ENCODE measurements at places on chromosomes 2 and 18.

DNA sequence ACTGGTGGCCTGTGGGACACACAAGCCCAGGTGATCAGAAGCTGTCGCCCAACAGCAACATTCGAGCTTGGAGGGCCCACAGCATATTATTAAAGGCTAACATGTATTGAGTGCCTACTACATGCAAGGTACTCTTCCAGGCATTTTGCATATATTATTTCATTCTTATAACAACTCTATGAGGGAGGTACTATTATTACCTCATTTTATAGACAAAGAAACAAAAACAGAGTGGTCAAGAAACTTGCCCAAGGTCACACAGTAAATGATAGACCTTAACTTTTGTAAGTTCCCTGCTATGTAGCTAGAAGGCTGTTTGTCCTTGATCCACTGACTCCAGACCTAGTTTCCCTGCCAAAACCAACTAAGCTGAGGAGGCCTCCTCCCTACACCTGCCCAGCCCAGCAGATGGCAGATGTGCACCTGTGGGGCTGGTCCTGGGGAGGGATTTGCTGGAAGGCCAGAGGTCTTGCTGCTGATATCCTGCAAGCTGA lies 35.7 kb downstream of the KANSL3 start:
- no peak for DNase-seq

GRCh38 chr18:49160079-49160930 lies 209.5 kb upstream of the SMAD7 start:
- no peak for DNase-seq

DNA sequence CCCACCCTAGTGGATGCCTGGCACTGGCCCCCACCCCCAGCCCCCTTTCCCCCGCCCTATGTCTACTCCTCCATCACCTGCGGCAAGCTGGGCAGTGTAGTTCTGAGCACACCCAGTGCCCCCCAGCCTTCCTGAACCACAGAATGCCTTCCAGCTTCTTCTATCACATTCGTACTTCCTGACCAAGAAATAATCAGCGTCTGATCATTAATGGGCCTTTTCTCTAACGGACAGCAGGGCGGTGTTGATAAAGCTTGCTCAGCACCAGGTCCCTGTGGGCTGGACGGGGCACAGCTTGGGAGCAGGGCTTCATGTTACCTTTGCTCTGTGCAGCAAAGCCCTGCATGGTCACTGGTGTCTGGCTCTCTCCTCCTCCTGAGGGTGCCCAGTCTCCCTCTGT lies 15.4 kb downstream of the UXS1 start:
- no peak for DNase-seq

DNA sequence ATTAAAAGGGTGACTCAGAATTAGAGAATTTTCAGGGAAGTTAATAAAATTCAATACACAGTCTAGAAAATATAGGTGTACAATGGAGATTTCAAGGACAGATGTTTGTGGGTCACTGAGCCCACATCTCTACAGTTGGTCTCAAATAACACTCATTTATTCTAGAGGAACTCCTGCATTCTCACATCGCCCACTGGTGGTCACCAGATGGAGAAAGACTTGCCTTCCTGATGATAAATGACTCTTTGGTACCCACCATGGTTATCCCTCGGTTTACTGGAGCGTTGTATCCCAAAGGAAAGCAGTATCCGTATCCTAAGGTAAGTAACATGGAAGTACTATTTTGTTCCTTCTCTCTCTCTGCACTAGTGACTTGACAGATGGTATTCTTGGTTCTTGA lies 1297.1 kb downstream of the DPP10 start:
- no peak for DNase-seq

- DNase-seq: no peak
These were observed 347.5 kb downstream of the METTL4 start for GRCh38 chr18:2223849-2224248.

GRCh38 chr2:233270366-233270765 lies 18.9 kb downstream of the ATG16L1 start:
- DNase-seq: no peak

DNA sequence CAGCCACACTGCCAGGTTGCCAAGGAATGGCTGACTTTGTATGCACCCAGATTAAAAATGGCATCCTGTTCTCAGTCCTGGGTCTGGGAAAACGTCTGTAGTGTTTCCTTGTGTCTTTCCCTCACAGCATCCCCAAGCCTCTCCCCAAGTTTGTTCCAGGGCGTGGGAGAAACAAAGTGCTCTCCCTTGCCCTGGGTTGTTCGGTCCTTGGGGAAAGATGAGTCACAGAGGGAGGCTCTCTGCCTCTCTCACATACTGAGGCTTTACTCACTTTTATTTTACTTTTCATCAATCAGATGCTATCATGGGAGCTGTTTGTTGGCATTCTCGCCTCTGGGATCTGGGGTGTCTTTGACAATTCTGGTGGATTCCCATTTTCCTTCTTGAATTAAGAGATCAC lies 492.3 kb downstream of the XIRP2 start:
- no peak for DNase-seq

DNA sequence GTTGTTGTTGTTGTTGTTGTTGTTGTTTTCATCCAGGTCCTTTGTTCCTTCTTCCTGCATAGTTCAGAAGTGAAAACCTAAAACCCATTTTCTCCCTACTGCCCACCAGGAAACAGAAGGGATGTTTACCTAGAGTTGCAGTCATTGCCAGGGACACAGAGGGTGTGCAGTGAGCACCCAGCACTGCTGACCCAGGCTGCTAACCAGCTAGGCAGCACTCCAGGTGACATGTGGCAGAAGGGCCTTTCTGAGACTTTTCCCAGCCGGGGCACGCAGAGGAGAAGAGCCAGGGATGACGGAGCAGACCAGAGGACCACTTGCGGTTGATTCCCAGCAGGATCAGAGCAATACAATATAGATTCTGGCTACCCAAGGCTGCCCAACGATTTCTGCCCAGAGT lies 286.3 kb downstream of the BCL11A start:
- no peak for DNase-seq

DNA sequence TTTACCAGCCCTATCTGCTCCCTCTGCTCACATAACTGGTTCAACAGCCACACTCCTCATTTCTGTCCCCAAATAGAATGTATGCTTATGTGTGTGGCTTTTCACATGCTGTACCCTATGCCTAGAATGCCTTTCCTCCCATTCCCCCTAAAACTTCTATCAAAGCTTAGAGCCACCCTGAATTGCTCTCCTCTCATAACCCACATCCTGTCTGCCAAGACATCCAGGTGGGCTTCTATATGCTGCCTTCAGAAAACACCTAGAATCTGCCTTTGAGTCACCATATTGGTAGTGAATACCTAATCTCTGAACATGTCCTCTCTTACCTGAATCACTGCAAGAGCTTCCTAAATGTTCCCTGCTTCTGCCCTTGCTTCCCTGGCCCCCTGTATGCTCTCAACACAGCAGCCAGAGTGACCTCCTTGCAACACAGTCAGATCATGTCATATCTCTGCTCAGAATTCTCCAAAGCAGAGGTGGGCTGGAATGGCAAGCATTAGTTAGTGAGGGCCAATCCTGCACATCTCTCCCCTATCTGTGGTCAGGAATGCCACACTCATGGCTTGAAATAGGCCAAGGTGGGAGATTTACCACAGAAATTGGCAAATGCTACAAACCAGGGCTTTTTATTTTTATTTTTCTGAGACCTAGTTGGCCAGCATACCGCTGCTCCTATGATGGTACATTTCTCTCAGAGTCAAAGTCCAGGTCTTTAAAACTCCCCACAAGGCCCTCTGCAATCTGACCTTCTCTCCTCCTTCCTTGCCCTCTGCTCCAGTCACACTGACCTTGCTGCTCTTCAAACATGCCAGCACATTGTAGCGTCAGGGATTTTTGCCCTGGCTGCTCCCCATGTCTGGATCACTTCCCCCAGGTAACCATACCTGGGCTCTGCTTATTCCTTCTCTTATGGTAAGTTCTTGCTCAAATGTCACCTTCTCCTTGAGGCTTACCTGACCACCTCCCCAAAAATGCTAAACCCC lies 111.8 kb upstream of the STON1 start:
- DNase-seq: no peak

- DNase-seq: no peak
These were observed 14.7 kb downstream of the MEX3C start for GRCh38 chr18:51182824-51183223.

DNA sequence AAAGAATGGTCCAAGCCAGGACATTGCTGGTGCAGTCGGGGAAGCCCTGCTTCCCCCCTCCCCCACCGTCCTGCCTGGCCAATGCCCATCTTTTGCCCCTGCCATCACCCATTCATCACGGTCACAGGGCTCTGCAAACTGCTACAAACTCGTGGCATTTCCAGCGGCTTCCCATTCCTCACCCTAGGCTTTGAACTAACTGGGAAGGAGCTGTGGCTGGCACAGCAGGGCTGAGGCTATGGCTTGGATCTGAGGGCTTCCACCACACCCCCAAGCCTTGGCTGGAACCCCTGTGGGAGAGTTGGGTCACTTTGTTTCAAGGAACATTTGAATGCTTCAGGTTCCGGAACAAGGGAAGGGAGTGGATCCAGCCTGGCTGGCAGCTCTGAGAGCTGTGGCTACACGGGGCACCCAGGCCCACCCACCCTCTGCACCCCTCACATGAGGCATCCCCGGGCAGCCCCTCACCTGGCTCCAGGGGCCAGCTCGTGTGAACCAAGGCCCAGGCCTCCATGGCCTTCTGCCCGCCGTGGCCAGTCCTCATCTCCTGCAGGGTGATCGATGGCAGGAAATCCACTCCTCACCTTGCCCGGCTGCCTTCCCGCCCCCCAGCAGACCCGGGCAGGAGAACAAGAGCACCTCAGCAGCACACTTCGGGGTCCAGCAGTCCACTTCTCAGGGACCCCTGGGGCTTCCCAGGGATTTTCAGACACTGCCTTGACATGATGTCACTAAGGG lies 58.8 kb upstream of the OTOS start:
- DNase-seq: no peak

DNA sequence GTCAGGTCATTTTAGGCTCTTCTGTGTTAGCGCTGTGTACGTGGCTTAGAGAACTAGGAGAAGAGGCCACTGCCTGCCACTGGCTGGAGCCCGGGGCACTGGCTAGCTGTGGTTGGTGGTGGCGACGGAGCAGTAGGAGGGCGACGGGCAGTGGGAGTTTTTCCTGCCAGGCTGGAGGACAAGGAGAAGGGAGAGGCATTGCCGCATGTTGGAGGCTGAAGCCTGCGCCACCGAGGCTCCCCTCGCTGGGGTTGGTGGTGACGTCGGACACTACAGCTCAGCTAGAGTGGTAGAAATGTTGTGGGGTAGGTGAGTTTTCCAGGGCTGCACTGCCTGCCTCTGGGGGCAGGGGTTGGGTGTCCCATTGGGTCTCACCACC lies 41.7 kb upstream of the IMP4 start:
- no peak for DNase-seq

DNA sequence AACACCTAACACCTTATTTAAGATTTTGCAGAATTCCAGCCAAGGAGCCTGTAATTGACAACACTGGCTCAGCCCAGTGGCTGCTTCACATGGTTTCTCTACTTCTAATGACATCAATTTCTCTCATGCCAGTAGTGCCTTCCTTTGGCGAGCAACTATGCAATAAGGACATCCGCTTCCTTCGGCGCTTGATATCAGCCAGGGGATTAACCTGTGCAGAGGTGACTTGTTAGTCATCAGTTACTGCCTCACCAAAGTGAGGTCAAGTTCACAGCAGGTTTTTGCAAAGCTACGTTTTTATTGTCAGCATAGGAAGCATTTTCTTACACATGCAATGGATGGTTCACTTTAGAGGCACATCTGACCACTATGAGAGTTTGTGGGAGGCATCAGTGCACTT lies 24.0 kb upstream of the EDAR start:
- DNase-seq: no peak

DNA sequence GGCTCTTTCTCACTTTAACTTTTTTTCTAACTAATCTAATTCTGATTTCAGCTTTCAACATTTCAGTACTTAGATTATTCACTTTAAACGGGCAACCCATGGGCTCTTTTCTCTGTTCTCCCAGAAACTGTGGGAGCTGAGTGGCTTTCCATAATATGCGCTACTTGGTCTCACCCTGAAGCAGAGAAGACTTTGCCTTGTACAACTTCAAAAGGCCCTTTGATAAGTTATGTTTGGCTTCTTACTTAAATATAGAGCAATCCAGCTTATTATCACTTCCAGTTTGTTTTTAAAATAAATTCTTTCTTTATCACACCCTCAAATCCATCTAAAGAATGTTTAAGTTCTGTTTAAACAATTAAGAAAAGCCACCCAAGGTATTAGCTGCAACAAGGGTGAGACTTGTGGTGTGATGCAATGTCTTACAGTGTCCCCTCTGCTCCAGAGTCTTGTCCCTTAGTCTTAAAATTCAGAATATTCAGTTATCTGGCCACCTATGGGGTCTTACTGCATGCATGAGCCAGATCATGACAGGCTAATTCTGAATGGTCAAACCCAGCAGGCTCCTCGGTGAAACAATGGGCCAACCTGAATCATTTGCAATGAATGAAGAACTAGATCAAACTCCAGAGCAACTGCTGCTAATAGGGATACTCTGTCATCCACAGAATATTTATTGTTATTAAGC lies 38.8 kb downstream of the GCG start:
- no peak for DNase-seq

DNA sequence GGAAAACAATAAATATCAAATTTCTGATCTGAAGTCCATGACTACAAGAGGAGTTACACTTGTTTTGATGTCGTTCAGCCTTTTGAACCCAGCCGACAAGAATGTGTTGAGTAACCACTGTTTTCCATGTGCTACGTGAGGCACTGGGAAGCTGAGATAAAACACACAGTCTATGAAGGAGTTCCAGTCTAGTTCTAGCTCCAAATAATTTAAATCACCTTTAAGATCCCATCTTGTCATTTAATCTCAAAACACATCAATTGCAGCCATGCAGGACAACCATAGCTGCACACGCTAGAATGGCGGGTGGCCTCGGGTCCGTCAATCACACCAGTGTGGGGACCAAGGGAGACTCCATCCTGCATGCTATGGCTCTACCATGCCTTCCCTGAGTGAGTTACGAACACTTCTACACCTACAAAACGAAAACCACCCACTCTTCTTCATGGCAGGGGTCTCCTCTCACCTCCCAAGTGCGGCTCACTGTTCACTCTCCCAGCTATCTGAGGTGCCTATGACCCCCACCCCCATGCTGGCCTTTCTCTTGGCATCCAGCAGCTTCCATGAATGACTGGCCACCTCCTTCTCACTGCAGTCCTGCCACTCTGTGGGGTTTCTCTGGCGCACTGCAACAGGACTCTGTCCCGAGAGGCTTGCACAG lies 3.8 kb downstream of the FHL2 start:
- DNase-seq: no peak

DNA sequence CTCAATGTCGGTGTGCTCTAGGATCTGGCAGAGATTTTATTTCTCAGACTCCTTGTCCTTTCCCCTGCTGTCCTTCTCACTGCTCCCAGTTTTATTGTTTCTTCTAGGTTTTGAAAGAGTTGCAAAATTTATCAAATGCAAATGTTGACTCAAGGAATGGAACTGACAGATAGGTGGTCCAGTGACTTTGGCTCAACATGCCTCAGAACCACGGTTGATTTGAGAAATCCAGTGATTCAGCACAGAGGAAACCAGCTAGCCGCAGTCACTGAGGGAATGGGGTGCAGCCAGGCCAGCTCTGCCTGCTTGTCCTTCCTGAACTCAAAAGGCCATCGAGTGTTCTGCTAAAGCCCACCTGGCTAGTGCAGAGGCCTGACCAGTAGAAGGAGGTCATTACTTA lies 125.7 kb upstream of the LYPD6 start:
- DNase-seq: no peak

Data from T-helper 1 cell (primary cell).